ENCODE measurements at places on chromosomes 6 and 20. TPM values are rescaled to one million over a fixed set of nuclear protein-coding genes. Genes with fewer than 3 reads are reported as not detected.

The ALDH5A1 gene
- total RNA-seq: 13.1 TPM

The DYNLT2 gene
- total RNA-seq: 2.0 TPM

The MYH7B gene
- total RNA-seq: 0.50 TPM

The ABT1 gene
- 22.7 TPM for total RNA-seq

The PTPRK gene
- total RNA-seq: 2.2 TPM

The TSPO2 gene
- total RNA-seq: not detected

The LZTS3 gene
- 1.5 TPM for total RNA-seq

The SMPD2 gene
- total RNA-seq: 9.7 TPM

The MATN4 gene
- total RNA-seq: 0.95 TPM

The PPP1R14C gene
- 0.21 TPM for total RNA-seq

The CRIP3 gene
- 2.9 TPM for total RNA-seq

The KCNG1 gene
- 1.6 TPM for total RNA-seq

The DEF6 gene
- 103 TPM for total RNA-seq

The PRDM1 gene
- total RNA-seq: 70.9 TPM

The SNAP91 gene
- not detected for total RNA-seq

The PPP1R16B gene
- total RNA-seq: 114 TPM

The DPPA5 gene
- total RNA-seq: not detected

The TREM2 gene
- total RNA-seq: not detected

The SAMD3 gene
- total RNA-seq: 3.7 TPM

The TCP11 gene
- total RNA-seq: not detected

The TFAP2B gene
- not detected for total RNA-seq

The MUCL3 gene
- total RNA-seq: not detected

The ADGRF4 gene
- total RNA-seq: not detected

The ADTRP gene
- 26.1 TPM for total RNA-seq

The COL21A1 gene
- total RNA-seq: not detected

The CDS2 gene
- total RNA-seq: 46.5 TPM

The NOX3 gene
- not detected for total RNA-seq

The BPIFA1 gene
- not detected for total RNA-seq

The CLPSL2 gene
- total RNA-seq: not detected

The RHAG gene
- total RNA-seq: not detected

The FAM209B gene
- total RNA-seq: 0.63 TPM

The HUS1B gene
- total RNA-seq: 1.5 TPM

The MOG gene
- total RNA-seq: not detected

The FAM217A gene
- not detected for total RNA-seq

The BPIFB1 gene
- total RNA-seq: not detected

The CD24 gene
- 0.51 TPM for total RNA-seq

The TMEM170B gene
- 0.83 TPM for total RNA-seq

The IPCEF1 gene
- total RNA-seq: 14.2 TPM

The UST gene
- total RNA-seq: 3.7 TPM

The TRERF1 gene
- total RNA-seq: 16.3 TPM

The SLCO4A1 gene
- total RNA-seq: 29.6 TPM

The BTN1A1 gene
- not detected for total RNA-seq

The PREX1 gene
- total RNA-seq: 91.5 TPM

The KCNK16 gene
- not detected for total RNA-seq

The ZNF165 gene
- 3.7 TPM for total RNA-seq

The EPHA7 gene
- not detected for total RNA-seq

The NCOA5 gene
- 13.1 TPM for total RNA-seq

Measured in activated CD4-positive, alpha-beta memory T cell treated with anti-CD3 and anti-CD28 coated beads for 36 hours (primary cell).